Stimulated activated naive CD4-positive, alpha-beta T cell treated with Interleukin-2 at 50 U/mL for 16 hours (primary cell): ENCODE measurements at places on chromosomes 12 and 14.

DNA sequence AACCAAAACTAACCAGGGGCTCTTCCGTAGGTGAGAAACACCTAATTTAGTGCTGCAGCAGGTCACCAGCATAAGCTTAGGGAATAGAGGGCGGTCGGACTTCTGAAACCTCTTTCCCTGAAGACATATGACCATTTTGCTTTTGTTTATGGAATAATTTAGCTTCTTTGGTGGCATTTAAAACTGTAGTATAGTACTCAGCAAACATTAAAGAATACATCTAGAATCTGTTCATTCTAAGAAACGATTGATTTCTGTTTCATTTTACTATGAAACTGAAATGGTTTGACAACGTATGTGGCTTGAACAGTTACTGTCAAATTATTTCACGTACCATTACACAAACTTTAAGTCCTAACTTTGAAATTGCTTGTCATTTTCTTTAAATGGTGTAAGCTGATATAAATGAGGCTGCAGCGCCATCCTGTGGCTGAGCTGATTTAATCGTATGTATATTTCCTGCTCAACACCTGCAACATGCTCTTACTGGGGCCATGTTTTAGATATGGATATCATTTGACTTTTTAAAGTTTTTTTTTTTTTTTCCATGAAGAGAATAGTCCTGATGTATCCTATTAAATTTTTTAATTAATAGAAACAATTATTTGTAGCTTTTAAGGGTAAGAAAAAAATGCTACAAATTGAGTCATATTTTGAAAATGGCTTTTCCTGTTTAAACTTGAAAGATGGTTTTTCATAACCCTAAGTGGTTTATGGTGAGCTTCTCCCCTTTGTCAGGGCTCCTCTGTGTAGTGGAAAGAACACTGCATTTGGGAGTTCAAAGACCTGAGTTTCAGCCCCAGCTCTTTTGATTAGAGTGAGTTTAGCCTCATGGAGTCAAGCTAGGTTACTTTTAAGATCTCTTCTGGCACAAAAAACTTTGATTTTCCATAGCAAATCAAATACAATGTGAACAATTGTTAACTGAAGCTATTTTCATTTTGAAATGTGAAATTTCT lies 27.4 kb downstream of the CFAP54 start:
- peak; percentile 78 for DNase-seq

DNA sequence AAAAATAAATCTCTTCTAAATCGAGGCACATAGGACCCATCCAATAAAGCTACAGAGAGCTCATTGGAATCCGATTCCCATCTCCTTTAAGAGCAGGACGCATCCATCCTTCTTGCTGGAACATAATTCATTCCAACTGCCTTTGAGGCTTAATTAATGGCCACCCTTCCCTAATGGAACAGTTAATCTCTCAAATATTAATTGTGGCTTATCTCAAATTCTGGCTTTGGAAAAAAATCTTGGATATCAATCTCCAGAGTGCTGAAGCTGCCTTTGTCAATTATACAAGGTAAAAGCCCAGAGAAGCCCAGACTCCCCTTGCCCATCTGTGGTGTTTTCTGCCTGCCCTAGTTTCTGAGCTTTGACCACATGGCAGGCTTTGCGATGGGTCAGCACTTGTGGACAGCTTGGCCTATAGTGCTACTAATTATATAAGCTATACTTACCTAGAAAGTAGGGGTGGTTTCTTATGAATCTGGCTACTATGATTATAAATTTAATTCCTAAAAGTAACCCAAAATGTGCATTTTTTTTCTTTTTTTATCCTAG lies 246.3 kb downstream of the NUAK1 start:
- no peak for DNase-seq

DNA sequence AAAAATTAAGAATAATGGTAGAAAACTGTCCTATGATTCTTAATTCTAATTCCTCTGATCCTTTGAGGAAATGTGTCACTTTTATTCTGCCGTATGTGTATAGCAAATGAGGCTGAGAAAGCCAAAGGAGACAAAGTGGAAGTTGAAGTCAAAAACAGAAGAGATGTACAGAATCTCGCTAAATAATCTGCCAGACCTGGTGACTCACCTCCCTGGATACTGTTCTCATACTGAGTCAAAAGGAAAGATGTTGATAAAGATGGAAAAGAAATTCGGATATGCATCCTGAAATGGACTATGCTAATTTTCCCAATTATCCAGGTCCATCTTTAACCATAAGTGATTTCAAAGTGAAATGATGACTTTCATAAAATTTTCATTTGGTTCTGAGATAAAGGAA lies 92.5 kb downstream of the DUSP6 start:
- DNase-seq: no peak

DNA sequence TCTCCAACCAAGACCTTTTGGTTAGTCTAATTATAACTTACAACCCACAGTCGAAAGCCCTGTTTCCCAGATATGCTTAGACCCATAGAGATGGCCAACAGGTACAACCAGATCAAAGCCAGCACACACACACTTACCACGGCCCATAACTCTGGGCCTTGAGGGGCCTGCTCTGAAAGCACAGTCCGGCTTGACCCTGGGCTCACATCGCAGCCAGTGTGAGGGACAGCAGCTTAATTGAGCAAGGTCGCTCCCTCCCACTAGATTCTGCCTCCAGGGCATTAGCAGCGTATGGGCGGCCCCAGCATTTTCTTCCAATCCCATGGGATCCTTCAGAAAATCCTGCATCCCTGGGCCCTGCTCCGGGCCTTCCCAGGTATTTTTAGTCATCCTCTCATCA lies 157.4 kb upstream of the FKBP4 start:
- DNase-seq: no peak

GRCh38 chr14:23895480-23895879 lies 58.1 kb upstream of the DHRS4 start:
- no peak for DNase-seq

GRCh38 chr12:108833355-108833733 lies 24.0 kb downstream of the SSH1 start:
- DNase-seq: no peak

- DNase-seq: no peak
Measured at GRCh38 chr14:56956182-56956581, 145.9 kb upstream of the OTX2 start.

GRCh38 chr12:63844391-63845341 lies at the start of gene SRGAP1:
Gene SRGAP1 (plus strand): TSS chr12:63844700. CDS start chr12:63844817, 117 bp downstream.
- no peak for DNase-seq

- DNase-seq: no peak
Measured at GRCh38 chr14:94531187-94531586, 21.9 kb upstream of the SERPINA12 start.

DNA sequence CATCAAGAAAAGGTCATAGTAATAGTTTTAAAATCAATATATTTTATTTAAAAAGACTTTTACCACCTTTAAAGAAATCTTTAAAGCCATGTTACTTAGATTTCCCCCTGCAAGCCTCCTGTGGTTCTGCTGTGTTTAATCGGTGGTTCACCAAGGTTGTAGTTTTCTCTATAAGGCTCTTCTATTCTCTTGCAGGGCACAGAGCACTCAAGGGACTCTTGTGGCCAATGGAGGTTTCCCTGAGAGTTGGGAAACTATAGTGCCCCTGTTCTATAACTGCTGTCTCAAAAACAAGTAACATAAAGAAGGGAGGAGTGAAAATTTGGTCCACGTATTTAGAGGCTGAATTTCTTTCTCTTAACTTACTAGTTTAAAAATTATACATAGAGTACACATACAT lies 25.0 kb downstream of the DACT1 start:
- DNase-seq: no peak

DNA sequence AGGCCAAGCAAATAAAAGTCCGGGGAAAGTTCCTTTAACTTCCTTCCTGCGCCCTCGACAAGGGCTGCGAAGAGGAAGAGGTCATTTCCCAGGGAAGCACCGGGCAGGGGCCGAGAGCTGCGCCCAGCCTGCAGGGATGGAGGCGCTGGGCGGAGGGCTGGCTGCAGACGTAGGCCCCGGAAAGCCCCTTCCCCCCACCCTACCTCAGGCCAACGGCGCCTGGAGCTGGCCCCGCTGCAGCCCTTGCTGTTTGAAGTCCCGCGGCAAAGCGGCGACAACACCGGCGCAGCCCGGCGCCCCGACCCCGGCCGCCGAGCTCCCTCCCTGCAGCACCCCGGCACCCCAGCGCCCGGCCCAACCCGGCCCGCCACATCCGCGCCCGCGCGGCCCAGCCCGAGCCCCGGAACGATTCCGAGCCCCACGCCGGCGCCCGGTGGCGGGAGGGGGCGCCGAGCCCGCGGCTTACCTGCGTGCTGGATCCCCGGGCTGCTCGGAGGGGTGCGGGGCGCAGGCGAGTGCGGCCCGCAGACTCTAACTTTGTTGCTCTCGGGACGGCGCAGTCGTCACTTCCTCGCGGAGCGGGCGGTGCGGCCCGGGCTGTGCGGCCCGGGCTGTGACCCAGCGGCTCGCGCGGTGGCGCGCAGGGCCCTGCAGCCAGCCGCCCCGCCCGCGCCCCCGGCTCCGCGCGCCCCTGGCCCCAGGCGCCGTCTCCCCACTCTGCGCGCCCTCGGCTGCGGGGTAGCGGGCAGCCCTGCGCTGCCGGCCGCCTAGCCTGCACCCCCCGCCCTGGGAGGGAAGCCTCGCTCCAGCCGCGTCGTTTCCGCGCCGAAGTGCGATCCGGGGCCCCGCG lies 64.8 kb upstream of the PTGR2 start:
- peak; percentile 49 for DNase-seq

DNA sequence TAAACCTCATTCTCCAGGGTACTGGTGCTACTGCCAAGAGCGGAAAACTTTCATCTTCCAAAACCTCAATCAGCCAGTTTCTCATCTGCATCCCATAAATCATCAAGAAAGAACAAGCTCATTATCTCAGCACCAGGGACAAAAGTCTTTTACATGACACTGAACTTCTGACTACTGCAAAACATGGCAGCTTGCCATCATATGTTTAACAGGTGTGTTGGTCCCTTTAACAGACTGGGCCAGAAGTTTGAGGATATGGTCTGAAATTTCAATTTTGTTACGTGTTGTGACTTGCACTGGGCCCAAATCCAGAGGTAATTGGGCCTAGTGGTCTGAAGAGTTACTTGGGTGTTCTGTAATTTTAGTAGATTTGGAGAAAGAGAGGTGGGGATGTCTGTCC lies 305.4 kb upstream of the SEL1L start:
- no peak for DNase-seq

- no peak for DNase-seq
Measured at GRCh38 chr12:18250313-18250916, 10.9 kb upstream of the PIK3C2G start.

GRCh38 chr14:90722590-90722989 lies 93.6 kb downstream of the TTC7B start:
- DNase-seq: no peak

GRCh38 chr12:100365411-100365810 lies 8.5 kb downstream of the SLC17A8 start:
- DNase-seq: no peak

DNA sequence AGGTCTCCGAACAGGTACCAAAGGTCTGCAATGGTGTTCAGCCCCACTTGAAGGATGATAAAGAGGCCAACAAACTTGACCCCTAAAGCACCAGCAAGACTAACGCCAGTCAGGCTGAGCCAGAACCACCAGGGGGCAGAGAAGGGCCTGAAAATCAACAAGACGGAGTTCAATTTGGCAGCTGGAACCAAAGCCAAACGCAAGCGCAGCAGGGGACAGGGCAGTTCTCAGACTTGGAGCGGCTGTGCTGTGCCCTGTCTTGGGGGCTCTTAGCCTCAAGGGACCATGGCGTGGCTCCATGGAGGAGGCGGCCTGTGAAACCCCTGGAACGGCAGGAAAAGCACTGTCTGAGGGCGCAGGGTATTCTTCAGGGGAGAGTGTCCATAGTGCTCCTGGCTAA lies 19.6 kb downstream of the POMT2 start:
- DNase-seq: peak; percentile 21

DNA sequence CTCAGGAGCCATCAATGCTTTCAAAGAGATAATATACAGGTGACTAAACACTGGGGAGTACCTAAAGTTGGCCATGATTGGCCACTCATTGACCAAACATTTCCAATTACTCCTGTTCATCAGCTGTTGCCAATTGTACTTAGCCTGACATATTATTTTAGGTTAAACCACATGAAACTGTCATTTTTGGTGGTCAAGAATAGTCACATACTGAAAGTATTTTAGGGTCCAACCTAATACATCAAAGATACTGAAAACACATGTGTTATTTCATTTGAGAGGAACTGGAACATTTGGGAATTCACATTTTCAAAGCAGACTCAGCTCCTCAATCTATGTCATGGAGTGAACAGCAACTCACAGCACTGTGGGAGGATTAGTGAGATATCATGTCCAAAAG lies 63.9 kb upstream of the KCNA5 start:
- no peak for DNase-seq
